ENCODE measurements at places on chromosomes 3 and 15. TPM values are rescaled to one million over a fixed set of nuclear protein-coding genes. Genes with fewer than 3 reads are reported as not detected.

- H3K27ac ChIP-seq: no peak overlapping the region
- no peak overlapping the region for H3K4me3 ChIP-seq
- H3K4me1 ChIP-seq: no peaks in the 10 kb centered on the region
- DNase-seq: no peak
- H3K27me3 ChIP-seq: no peaks in the 10 kb centered on the region
Measured at GRCh38 chr15:44243829-44244228, 44.7 kb upstream of the GOLM2 start.

DNA sequence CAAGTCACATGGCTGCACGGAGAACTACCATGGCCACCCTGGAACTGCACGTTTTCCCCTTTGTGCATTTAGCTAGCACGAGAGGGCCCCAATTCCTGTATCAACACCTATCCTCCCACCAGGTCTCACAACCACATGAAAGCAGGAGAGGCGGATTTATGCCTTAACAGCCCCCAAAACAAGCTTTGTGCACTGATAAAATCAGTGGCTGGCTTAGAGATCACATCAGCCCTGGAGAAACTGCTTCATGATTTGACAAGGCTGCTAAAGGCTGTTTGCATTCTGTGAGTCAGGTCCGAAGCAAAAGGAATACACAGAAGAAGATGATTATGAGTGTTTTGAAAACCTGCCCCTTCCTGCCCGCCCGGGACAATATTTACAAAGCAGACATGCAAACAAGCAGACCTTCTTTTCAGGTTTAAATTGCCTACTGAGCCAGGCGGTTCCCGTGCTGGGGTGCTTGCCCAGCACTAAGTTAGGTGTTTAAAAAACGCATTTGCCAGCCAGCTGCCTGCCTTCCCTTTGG, 25.9 kb downstream of the CEMIP start:
- H3K27me3 ChIP-seq: no peaks in the 10 kb centered on the region
- peaks cover 5% of the 10 kb centered on the region for H3K4me1 ChIP-seq
- no peak overlapping the region for H3K27ac ChIP-seq
- H3K36me3 ChIP-seq: no peaks in the 10 kb centered on the region

DNA sequence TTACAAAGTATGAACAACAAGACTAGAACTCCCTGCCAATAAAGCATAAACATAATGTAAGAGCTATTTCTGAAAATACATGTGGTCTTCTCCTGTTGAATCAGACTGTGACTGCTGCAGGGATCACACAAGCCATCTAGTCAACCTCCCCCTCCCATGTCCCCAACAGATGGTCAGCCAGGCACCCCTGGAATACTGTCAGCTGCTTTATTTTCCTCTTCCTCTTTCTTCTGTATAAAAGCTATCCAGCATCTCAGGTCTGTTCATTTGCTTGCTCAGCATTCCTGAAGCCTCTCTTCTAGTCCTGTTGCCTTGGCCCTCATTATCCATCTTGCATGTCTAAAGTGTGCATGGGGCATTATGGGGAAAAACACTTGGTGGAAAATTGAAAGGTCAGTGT, 6.5 kb upstream of the MINDY4B start:
- no peaks in the 10 kb centered on the region for H3K4me1 ChIP-seq
- H3K4me3 ChIP-seq: no peak overlapping the region
- H3K27me3 ChIP-seq: no peaks in the 10 kb centered on the region

GRCh38 chr15:50415752-50416404, 8.3 kb upstream of the USP8 start:
- no peaks in the 10 kb centered on the region for H3K27me3 ChIP-seq
- no peak overlapping the region for H3K27ac ChIP-seq
- H3K36me3 ChIP-seq: no peaks in the 10 kb centered on the region
- H3K4me3 ChIP-seq: no peak overlapping the region

- H3K4me1 ChIP-seq: no peaks in the 10 kb centered on the region
- no peaks in the 10 kb centered on the region for H3K36me3 ChIP-seq
- H3K4me3 ChIP-seq: no peak overlapping the region
- DNase-seq: no peak
- no peaks in the 10 kb centered on the region for H3K27me3 ChIP-seq
Measured at GRCh38 chr3:74393426-74393825, 221.0 kb downstream of the CNTN3 start.

The SPINT1 gene
- polyA plus RNA-seq: 67.1 TPM

The KNG1 gene
- 0.14 TPM for polyA plus RNA-seq

The MST1R gene
- polyA plus RNA-seq: 9.6 TPM
